ENCODE measurements at places on chromosomes 6 and 20.

DNA sequence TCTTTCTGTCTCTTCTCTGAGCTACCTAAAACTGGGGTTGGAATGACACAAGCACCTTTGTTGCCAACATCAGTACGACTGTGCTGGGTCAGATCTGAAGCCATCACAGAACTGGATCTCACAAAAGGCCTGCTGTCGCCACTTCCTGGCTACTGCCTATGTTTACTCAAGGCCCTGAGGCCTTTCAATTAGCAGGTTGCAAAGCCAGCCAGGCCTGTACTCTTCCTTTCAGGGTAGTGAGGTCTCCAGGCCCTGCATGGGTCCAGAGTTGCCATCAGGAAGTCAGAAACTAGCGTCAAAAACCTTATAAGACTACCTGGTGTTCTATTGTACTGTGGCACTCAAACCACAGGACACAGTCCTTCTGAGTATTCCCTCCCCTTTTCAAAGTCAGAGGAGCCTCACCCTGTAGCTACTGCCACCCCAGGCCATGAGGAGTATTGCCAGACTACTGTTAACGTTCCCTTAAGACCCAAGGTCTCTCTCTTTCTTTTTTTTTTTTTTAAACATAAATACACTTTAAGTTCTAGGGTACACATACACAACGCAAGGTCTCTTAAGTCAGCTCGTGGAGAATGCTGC, 937.4 kb upstream of the GJE1 start:
- DNase-seq = no peak

DNA sequence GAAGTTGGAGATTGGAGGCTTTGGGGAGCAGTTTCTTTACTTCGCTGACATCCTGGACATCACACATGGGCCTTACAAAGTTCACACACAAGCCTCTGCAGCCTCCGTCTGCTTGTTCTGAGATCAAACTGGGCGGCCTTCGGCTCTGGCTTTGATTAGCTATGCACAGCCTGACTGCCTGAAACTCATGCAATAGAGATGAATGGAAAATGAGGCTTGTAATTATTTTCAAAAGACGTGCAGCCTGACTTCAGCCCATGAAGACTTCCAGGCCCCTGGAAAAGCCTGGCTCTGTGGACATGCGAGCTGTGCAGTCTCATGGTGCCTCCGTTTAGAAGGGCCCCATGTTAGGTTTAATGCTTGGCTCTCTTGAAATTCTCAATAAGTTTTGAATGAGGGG, 480.5 kb upstream of the SULF2 start:
- DNase-seq = no peak

DNA sequence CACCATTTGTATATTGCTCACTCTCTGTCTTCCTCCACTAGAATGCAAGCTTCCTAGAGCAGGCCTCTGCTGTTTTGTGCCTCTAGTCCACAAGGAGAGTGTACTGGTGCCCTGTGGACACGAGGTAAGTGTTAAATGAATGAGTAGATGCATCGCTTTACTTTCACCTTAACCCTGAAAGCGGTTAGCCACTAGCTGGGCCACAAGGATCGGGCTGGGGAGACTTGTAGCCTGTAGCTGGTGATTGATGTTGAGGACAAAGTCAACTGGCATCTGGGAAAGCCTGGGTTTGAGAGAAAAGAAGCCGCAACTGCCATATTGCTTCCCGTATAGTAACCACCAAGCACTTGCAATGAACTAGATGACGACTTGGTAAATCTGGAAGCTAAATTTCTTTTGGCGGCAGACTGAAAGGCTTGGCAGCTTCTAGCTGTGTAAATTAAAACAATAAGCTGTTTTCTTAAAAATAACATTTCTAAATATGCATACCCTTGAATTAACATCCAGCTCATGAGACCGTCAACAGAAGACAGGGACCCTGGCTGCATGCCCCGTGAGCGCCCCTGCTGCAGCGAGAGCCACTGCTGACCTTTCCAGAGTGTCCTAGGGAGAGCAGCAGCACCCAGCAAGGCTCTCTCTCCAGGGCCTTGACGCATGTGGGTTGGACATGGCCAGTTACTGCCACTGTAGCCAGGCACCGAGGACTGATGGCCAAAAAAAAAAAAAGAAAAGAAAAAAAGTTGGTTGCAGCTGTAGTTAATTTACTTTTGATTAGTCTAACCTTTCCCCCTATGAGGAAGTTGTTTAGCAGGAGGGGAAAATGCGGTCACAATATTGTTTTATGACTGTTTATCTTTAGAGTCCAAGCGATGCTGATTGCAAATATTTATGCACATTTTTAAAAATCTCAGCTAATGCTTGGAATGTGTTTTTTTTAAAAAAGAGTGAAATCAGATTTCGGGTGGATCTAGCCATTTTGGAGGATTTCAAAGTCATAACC, 315.1 kb downstream of the TFAP2C start:
- no peak for DNase-seq

DNA sequence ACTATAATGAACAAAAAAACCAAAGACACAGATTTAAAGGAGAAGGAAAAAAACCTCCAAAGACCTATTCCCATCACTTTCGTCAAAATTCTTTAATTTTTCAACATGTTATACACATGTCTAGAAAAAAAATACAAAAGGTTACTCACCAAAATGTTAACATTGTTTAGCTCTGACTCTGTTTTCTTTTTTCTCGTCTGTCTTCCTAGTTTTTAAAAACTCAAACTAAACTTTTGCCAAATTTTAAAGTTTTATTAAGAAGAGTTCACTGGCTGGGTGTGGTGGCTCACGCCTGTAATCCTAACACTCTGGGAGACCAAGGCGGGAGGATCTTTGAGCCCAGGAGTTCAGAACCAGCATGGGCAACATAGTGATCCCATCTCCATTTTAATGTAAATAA, 10.8 kb downstream of the MCUR1 start:
- DNase-seq = no peak

- no peak for DNase-seq
These were observed 95.1 kb downstream of the LIN28B start for GRCh38 chr6:105051941-105052471.

DNA sequence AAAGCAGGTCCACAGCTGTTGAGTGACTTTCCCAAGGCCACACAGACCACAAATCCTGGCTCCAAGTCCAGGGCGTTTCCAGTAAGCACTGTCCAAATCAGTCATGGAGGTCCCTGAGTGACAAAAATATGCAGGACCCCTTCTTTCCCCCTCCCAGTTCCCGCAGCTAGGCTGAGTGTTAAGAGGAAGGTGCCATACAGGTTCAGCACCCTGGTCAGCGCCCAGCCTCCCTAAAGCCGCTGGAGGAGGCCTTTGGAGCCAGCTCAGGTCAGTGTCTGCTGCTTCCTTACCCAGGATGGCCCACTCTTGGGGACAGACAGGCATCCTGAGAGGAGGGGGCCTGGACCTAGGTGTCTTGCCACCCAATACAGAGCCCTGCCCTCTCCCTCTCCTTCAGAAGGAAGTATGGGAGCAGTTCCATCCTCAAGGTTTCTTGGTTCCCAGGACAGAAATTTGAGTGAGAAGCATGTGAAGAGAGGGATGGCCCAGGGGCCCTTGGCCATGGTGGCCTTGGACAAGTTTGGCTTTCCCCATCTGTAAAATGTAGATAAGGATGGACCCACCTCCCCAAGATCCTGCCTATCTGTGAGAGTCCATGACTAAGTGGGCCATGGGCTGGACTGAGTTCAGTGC, 13.2 kb downstream of the TMEM74B start:
- no peak for DNase-seq

- peak; percentile 29 for DNase-seq
These were observed 166.0 kb upstream of the SCGN start for GRCh38 chr6:25485821-25486534.

GRCh38 chr20:7193681-7194080, 426.2 kb downstream of the BMP2 start:
- DNase-seq = no peak

- no peak for DNase-seq
These were observed 109.0 kb downstream of the ATG5 start for GRCh38 chr6:106216527-106216926.

Measured in NCI-H774 (cell line).